Germinal center (tissue), 1 donor: ENCODE measurements at places on chromosomes 6 and 20.

DNA sequence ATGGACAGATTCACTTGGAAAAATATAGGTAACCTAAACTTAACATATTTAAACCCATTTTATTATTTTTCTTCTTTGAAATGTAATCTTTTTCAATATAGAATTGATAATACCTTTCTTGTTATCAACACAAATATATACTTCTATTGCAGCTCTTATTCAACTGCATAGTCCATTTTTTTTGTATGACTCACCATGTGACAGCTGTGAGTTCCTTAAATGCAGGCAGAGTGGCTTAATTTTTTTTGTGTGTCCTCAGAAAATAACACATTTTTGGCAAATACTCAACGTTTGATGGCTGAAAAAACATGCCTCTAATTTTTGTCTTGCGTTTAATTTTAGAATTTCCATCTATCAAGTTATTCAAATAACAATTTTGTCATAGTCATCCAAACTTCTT, 454.8 kb downstream of the PHF3 start:
- no peak for DNase-seq

GRCh38 chr6:108546079-108547049, 14.4 kb upstream of the FOXO3 start:
- DNase-seq, result no peak

DNA sequence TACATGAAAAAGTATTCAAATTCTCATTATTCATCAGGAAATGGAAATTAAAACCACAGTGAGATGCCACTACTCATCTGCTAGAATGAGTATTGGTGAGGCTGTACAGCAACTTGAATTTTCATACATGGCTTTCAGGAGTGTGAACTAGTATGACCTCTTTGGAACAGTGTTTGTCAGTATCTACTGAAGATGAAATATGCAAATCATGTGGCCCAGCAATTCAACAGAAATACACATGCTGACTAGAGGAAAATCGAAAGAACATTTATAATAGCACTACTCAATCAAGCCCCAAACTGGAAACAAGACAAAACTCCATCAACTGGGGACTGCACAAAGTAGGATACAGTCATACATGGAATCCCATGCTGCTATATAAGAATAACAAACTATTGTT, 102.2 kb downstream of the DCDC2 start:
- DNase-seq, result no peak

GRCh38 chr6:52407467-52407866, 12.7 kb upstream of the EFHC1 start:
- DNase-seq, result peak; percentile 63

GRCh38 chr6:42128460-42129359, 13.7 kb downstream of the C6orf132 start:
- no peak for DNase-seq

- DNase-seq, result no peak
Observed at GRCh38 chr6:105330913-105331312, 72.0 kb downstream of the PREP start.
